Psoas muscle (tissue), 8 donors: ENCODE measurements at places on chromosomes 5 and 9. TPM values are rescaled to one million over a fixed set of nuclear protein-coding genes. Genes with fewer than 3 reads are reported as not detected.

Gene ADAMTS2
- total RNA-seq, result 1.9 TPM

Gene TIMD4
- total RNA-seq, result not detected

Gene RRAGA
- total RNA-seq, result 88.3 TPM

Gene PRR16
- 3.1 TPM for total RNA-seq

DNA sequence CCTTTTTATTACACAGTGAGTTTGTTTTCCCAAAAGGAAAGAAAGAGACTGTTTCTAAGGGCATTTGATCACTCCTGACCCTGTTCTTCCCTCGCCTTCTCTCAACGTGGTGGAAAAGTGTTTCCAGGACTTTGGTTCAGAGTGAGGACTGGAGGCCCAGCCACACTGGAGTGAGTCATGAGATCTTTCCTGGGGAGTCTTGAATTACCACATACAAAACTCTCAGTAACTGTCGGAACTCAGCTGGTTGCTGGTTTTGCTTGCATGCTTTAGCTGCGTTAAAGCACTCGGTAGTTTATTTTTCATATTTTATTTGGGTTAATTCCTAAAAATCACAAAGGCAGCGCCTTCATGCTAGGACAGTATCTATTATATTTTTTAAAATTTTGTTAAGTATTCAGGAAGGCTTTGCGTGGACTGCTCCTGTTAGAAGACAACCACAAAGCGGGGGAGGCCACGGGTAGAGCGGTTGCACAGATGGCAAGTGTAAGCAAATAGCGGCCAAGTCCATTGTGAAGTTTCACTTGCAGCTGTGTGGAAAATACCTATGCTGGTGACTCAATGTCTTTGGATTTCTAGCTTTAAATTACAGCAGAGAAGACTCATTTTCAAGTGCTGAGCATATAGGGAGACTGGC lies 77.7 kb downstream of the ARSB start:
- DNase-seq, result no peak
- H3K36me3 ChIP-seq, result no peaks in the 10 kb centered on the region
- no peaks in the 10 kb centered on the region for H3K27me3 ChIP-seq
- H3K4me3 ChIP-seq, result peak overlapping the region; percentile 44
- H3K27ac ChIP-seq, result peak overlapping the region; percentile 75

DNA sequence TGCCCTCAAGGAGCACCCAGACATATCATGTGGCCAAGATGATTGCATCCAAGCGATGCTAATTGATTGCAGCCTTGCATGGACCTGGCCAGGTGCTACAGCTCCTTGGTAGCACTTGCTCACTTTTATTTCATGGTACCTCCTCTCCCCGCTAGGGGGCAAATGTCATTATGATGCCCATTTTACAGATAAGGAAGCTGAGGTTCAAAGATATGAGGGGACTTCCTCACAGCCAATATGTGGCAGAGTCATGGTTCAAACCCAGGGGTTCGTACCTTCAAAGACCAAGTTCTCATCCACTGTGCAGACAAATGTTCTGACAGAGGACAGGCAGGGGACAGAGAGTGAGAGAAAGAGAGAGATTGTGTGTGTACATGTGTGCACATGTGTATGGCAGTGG lies 21.9 kb upstream of the KCNMB1 start:
- no peak overlapping the region for H3K4me3 ChIP-seq
- no peaks in the 10 kb centered on the region for H3K4me1 ChIP-seq
- H3K36me3 ChIP-seq, result no peaks in the 10 kb centered on the region
- H3K27ac ChIP-seq, result no peak overlapping the region
- peaks cover 4% of the 10 kb centered on the region for H3K27me3 ChIP-seq

GRCh38 chr9:89779405-89780203 lies 174.8 kb downstream of the GADD45G start:
- no peaks in the 10 kb centered on the region for H3K36me3 ChIP-seq
- no peaks in the 10 kb centered on the region for H3K4me1 ChIP-seq
- no peak for DNase-seq
- H3K27ac ChIP-seq, result no peak overlapping the region

GRCh38 chr5:165996201-165996875 lies 2295.1 kb upstream of the WWC1 start:
- H3K4me1 ChIP-seq, result no peaks in the 10 kb centered on the region
- H3K27me3 ChIP-seq, result no peaks in the 10 kb centered on the region
- no peak overlapping the region for H3K27ac ChIP-seq
- no peak for DNase-seq
- no peaks in the 10 kb centered on the region for H3K36me3 ChIP-seq

DNA sequence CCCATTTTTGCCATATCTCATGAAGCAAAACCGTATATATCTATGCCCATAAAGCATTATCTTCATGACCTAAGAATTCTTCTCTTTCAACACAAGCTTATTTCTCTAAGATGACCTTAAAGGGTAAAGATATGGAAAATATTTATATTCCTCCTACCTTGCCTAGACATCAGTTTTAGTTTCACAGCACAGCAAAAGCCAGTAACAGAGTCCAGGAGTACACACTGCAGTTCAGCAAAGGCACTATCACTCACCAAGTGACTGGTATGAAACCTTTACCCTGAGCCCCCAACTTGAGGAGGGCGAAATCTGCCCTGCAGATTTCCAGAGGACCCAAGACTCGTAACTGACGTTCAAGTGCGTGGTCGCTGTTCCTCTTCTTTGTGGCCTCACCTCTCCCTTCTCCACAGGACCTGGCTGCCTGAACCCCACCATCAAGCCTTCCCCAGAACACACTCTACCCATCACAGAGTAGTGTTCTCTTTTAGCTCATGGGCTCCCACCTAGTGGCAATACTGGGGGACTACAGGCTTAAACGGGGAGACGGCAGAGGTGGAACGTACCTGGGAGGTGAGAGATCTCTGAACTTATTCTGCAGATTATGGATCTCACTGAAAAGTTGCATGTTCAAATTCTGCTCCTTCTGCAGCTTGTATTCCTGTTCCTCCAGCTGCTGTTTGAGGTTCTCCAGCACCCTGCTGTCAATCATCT lies 141.0 kb downstream of the CDK5RAP2 start:
- peaks cover 12% of the 10 kb centered on the region for H3K4me1 ChIP-seq
- H3K27me3 ChIP-seq, result no peaks in the 10 kb centered on the region
- peaks cover 73% of the 10 kb centered on the region for H3K36me3 ChIP-seq
- no peak overlapping the region for H3K4me3 ChIP-seq

DNA sequence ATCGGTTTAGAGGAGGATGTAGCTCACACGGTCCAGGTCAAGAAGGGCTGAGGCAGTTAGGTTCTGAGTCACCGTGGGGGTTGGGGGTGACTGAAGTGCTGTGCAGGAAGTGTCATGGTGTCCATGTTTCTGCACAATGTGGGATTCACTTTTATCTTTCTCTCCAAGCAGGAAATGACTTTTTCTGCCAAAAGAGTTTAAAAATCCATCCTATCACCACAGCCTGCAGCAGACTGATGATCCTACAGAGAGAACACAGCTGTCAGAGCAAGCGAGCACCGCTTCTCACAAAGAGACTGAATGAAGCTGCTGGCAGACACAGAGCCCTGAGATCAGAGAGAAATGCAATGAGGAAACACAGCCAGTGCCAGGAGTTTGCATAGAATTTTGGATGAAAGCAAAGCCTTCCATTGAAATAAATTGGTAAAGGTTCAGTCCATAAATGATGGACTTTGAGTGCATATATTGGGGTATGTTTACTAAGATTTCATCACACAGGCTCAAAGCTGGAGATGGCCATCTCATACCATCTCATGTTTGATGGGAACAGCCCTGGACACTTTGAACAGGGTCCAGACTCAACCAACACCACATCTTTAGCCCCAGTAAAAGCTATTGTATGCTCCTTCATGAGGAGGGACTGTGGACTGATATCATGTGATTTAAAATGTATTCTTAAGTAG lies 213.9 kb upstream of the FBXL7 start:
- no peak for DNase-seq
- H3K4me1 ChIP-seq, result no peaks in the 10 kb centered on the region
- H3K36me3 ChIP-seq, result no peaks in the 10 kb centered on the region
- no peaks in the 10 kb centered on the region for H3K27me3 ChIP-seq

DNA sequence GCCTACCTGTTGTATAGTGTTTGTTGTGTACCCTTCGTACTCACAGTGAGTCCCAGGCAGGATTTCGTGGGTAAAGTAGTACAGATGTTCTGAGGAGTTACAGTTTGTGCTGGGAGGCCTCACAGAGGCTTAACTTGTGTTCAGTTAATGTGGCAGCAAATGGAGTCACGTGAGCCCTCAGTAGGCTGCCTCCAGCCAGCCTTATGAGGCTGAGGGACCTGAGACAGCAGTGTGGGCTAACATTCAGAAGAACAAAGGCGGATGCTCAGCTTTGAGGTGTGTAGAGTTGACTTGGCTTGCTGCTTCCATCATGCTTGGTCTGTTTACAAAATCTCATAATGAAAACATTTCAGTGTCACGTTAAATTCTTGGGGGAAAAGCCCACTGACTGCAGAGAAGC lies 118.1 kb downstream of the TRIO start:
- no peaks in the 10 kb centered on the region for H3K27me3 ChIP-seq
- H3K27ac ChIP-seq, result no peak overlapping the region
- H3K4me3 ChIP-seq, result no peak overlapping the region
- no peaks in the 10 kb centered on the region for H3K36me3 ChIP-seq
- DNase-seq, result no peak
- H3K4me1 ChIP-seq, result peaks cover 70% of the 10 kb centered on the region

DNA sequence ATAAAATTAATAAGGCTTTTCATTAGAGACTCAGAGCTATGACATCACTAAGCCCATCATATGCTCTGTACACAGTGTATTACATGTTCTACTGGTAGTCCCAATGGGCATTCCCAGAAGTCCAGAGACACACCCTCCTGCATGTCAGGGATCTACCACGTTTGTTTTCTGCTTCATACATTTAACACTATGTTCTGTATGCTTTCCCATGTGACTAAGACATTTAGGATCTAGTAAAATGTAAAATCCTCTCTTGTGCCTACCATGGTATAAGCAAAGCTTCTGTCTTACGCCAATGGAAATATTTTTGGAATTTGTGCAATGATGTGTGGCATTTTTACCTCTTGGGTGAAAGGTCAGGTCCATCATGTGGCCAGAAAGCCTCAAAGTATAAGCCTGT lies 192.4 kb downstream of the ADAMTSL1 start:
- H3K4me3 ChIP-seq, result no peak overlapping the region
- no peaks in the 10 kb centered on the region for H3K4me1 ChIP-seq
- H3K27ac ChIP-seq, result no peak overlapping the region
- DNase-seq, result no peak

DNA sequence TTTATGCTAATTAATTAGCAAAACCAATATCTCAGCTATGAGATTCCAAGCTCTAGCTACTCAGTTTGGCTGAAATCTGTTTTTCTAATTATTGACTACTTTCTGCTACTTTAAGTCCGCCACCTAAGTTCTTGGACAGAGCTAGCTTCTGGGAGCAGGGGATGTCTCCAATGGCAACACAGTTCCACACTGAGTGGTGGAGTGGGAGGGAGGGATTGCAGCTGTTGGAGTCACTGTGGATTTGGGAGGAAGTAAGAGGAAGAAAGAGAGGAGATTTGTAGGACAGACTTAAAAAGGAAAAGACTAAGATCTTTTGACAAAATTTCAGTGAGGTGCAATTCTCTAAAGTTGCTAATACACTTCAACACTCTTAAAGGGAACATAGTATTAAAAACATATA lies 450.8 kb downstream of the NFIB start:
- no peak overlapping the region for H3K27ac ChIP-seq
- peaks cover 9% of the 10 kb centered on the region for H3K4me1 ChIP-seq
- no peak overlapping the region for H3K4me3 ChIP-seq

DNA sequence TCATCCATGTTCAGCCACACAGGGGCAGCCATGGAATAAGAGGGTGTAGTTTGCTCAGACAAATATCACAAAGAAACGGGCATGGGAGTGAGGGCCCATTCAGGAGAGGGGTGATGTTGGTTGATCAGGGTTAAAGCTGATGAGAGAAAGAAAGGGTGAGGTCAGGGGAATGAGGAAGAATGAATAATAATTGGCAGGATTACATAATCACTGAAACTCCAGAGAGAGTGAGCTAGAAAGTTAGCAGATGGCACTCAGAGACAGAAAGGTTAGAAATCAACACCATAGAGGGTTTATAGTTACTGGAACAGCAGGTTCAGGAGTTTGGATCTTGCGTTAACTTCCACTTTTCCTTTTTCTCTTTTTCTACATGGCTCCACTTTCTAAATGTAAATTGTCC lies 113.9 kb downstream of the TAF11L14 start:
- H3K27ac ChIP-seq, result no peak overlapping the region
- no peaks in the 10 kb centered on the region for H3K36me3 ChIP-seq
- no peaks in the 10 kb centered on the region for H3K4me1 ChIP-seq
- no peak overlapping the region for H3K4me3 ChIP-seq
- no peak for DNase-seq

GRCh38 chr5:108989761-108990392 lies 242.2 kb downstream of the FER start:
- H3K27ac ChIP-seq, result no peak overlapping the region
- no peaks in the 10 kb centered on the region for H3K36me3 ChIP-seq
- no peaks in the 10 kb centered on the region for H3K4me1 ChIP-seq
- no peaks in the 10 kb centered on the region for H3K27me3 ChIP-seq

DNA sequence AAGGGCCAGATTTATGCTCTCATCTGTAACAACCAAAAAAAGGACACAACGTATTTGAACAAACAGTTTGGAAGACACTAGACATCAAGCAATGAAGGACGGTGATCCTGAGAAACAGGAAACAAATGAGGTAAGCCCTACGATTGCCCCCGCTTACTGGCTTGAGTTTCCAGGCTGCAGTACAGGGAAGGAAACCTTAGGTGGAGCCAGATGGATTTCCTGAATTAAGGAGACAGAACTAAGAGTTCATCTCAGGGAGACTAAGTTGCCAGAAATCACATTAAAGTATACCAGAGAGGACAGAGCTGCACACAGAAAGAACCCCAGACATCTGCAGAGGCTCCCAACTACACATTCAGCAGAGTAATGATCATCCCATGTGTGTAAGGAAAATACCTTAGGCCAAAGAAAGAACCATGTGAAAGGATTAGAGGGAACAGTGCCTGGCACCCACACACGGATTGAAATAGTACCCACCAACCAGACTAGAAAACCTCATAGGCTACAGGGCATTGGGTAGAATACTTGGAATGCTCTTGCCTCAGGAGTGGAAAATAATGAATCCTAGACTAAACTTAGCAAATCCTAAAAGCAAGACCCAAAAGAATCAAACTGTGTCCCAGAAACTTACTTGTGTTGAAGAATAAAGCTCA lies 99.3 kb upstream of the NIPBL start:
- no peaks in the 10 kb centered on the region for H3K27me3 ChIP-seq
- no peak overlapping the region for H3K4me3 ChIP-seq
- no peak overlapping the region for H3K27ac ChIP-seq
- no peak for DNase-seq
- no peaks in the 10 kb centered on the region for H3K4me1 ChIP-seq
- H3K36me3 ChIP-seq, result no peaks in the 10 kb centered on the region

GRCh38 chr5:169044962-169045361 lies 256.0 kb downstream of the SLIT3 start:
- H3K36me3 ChIP-seq, result no peaks in the 10 kb centered on the region
- H3K27ac ChIP-seq, result no peak overlapping the region
- no peak for DNase-seq

GRCh38 chr9:79862921-79863890 lies 291.4 kb downstream of the TLE4 start:
- H3K4me1 ChIP-seq, result no peaks in the 10 kb centered on the region
- no peaks in the 10 kb centered on the region for H3K36me3 ChIP-seq
- H3K27me3 ChIP-seq, result no peaks in the 10 kb centered on the region
- no peak overlapping the region for H3K4me3 ChIP-seq

GRCh38 chr9:32350682-32351081 lies 33.8 kb upstream of the ACO1 start:
- peaks cover 2% of the 10 kb centered on the region for H3K27me3 ChIP-seq
- no peak overlapping the region for H3K27ac ChIP-seq
- no peak for DNase-seq
- no peak overlapping the region for H3K4me3 ChIP-seq
